T-cell (primary cell): ENCODE measurements at places on chromosomes 7 and 10.

- DNase-seq, result no peak
Observed at GRCh38 chr10:21403256-21404015, 122.0 kb downstream of the SKIDA1 start.

GRCh38 chr10:130749911-130750310, 561.6 kb downstream of the TCERG1L start:
- DNase-seq, result no peak

DNA sequence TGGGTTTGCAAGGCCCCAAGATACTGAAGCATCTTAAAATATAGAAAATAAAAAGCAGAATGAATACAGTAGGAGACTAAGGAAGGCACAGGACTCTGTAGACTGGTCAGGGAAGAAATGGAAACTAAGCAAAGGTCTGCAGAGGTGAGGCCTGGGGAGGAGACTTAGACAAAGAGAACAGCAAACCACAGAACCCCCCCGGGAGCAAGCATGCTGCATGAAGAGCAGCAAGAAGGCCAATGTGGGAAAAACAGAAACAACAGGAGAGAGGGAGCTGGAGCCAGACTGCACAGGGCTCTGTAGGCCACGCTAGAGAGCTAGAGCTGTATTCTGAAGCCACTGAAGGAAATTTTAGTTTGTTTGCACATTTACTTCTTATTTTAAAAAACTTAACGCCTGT, 45.7 kb upstream of the ARID5B start:
- no peak for DNase-seq

GRCh38 chr10:132117146-132117545, 51.4 kb downstream of the JAKMIP3 start:
- no peak for DNase-seq

DNA sequence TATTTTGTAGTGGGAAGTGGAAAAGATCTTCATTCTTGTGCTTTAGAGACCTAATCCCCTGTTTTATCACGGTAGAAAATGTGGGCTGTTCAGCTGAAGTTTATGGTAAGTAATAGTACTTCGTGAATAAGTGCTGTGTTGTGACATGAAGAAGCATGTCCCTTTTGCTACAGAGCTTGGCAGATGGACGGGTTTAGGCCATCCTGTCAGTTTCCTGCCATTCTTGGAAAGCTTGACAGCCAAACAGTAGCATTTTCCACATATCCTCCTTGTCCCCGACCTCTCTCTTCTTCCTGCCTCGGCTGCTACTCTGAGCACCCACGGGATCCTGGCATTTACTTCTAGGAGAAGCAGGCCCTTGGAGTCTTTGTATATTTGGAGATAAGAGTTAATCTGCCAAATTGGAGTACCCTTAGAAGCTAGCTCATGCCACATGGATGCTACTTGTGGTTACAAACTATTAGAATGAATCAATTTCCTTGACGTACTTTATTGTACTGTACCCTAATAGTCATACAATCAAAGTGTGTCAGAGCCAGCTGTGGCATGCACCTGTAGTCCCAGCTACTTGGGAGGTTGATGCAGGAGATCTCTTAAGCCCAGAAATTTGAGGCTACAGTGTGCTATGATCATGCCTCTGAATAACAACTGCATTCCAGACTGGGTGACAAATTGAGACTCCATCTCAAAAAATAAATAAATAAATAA, 39.2 kb downstream of the PNLIPRP3 start:
- DNase-seq, result no peak

DNA sequence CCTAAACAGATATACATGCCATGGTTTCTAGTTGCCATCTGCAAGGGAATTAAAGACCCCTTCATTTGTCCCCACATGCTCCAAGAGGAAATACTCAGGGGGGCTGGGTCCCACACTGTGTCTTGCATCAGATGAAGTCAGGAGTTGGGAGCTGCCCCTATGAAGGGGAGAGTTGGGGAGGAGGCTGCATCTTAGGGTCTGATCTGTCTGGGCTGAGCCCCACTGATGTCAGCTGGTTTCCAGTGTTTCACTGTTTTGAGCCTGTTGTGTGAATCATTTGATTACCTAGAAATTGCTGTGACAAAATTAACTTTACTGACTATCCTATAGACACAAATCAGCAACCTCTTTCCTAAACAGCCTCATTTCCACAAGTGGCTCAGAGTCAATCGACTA, 4.9 kb upstream of the ADCY1 start:
- DNase-seq, result no peak

DNA sequence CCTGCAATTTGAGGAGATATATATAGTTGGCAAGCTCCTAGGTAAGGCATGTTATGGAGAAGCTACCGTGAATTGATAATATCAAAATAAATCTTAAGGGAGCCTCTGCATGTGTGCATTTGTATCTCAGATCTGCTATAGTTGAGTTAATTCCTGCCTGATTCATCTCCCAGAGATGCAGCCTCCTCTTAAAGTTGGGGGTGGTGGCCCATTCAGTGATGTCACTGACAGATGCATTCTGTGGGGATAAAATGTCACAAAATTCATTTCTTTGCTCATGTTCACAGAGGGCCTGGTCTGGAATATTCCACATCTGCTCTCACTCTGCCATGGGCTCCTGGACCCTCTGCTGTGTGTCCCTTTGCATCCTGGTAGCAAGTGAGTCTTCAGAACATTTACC, 185.8 kb upstream of the PRSS1 start:
- no peak for DNase-seq

DNA sequence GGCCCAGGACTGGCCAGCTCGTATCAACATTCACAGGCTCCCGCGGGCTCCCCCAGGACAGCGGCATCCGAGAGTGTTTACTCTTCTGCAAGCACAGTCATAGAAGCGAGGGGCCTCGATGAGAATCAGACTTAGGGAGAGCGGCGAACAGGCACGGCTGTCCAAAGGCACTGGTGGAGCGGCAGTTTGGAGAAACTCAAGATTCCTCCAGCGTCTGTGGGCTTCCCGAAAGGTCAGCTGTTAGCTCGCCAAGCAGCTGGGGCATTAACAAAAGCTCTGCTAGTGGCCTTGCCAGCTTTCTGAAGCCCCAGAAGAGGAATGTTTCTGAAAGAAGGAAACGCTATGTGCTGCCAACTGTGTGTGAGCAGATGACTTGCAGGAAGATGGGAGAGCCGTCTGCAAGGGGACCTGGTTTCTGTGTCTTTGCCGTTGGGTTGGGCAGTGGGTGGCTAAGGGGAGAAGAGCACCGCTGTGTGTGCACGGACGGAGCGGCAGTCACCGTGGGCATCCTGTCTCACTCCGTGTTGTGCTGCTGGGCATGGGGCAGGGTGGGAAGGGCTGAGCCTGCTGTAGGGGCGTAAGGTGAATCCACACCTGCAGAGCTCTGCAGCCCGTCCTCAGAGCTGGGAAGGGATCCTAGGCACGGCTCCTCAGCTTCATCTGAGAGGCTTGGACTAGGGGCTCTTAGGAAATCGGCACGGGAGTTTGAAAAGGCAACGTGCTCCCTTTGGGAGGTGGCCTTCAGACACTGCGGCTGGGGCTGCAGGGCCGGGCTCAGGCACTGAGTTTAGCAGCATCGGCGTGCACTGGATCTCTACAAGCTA, 42.1 kb downstream of the AMZ1 start:
- DNase-seq, result no peak

GRCh38 chr7:91330191-91330808, 66.1 kb downstream of the FZD1 start:
- DNase-seq, result no peak

DNA sequence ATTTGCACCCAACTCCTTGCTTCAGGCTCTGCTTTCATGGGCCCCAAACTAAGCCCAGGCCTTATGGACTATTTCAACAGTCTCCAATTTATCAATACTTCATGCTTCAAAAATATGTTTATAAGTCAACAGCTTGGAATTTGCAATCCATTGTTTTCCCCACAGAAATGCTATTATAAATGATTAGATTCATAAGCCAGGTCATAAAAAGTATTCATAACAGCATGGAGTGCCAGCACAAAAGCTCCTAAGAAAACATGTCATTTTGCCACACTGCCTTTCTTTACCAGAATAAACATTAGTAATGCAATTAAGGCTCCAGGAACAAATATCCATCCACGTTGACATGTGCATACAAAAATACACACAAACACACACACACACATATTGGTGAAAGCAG, 30.1 kb downstream of the OSBPL3 start:
- no peak for DNase-seq

GRCh38 chr7:16211402-16211925, 209.9 kb downstream of the CRPPA start:
- no peak for DNase-seq

- DNase-seq, result no peak
Observed at GRCh38 chr10:74669210-74669609, 157.2 kb upstream of the KAT6B start.

GRCh38 chr10:118239236-118239630, 102.9 kb downstream of the FAM204A start:
- no peak for DNase-seq

DNA sequence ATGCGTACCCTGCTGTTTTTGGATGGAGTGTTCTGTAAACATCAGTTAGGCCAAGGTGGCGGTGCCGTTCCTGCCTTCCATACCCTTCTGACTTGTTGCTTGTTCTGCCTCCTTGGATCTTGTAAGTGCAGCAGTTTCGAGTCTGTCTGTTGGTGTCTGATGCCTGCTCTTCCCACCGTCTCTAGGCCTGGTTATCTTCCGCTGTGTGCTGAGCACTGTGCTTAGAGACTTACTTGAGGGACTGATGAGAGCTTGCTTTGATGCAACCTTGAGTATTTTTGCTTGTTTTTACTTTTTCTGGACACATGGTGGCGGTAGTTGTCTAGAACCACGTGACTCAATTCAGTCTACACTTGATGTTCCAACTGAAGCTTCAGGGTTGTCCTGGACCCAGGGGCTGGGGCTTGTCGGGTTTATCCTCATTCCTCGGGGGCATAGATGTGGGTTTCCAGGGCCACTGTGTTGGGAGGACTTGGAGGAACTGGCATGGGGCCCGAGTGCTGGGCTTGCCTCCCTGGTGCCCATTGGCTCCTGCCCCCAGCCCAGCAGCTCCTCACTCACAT, 14.4 kb upstream of the SPRN start:
- no peak for DNase-seq

DNA sequence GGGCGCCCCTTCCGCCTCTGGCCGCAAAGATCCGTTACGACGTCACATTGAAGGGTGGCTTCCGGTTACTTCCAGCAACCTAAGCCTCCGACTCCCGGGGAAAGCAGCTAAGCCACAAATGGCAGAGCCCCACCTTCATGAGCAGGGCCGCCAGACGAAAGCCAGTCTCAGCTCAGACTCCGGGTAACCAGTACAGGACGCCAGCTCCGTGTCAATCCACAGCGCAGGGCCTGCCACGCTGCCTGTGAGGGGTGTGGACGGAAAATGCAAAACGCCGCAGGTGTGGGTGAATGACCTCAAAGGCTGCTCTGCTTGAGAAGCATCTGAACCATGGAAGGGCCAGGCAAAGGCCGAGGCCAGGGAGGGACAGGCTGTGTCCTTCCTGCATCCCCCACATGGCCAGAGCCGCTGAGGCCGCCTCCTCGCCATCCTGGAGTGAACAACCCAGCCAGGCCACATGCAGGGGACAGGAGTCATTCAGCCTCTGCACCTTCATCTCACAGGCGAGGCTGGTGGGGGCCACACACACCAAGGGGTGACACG, 53.5 kb upstream of the PPP2R2D start:
- no peak for DNase-seq

GRCh38 chr7:92613720-92614119, 23.5 kb upstream of the FAM133B start:
- no peak for DNase-seq

- DNase-seq, result no peak
Observed at GRCh38 chr10:75555323-75555722, 123.9 kb downstream of the LRMDA start.

DNA sequence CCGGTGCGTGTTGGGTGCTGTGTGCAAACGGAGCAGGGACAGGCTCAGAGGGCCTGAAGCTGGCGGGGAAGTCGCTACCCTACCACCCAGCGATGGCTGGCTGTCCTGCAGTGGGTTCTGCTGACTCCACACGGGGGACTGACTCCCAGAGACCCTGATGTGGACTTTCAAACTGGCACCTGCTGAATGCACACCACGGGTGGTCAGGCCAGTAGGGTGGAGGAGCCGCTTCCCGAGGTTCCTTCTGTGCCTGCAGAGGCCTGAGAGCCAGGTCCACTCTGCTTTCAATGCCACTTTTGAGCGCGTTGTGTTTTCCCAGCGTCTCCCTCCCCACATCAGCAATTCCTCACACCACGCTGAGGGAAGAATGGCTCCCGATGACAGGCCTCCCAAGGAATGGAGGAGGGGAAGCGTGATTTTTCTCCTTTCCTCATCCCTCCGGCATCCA, 135.3 kb downstream of the ADARB2 start:
- DNase-seq, result no peak

GRCh38 chr7:8585591-8585990, 152.2 kb downstream of the NXPH1 start:
- no peak for DNase-seq

DNA sequence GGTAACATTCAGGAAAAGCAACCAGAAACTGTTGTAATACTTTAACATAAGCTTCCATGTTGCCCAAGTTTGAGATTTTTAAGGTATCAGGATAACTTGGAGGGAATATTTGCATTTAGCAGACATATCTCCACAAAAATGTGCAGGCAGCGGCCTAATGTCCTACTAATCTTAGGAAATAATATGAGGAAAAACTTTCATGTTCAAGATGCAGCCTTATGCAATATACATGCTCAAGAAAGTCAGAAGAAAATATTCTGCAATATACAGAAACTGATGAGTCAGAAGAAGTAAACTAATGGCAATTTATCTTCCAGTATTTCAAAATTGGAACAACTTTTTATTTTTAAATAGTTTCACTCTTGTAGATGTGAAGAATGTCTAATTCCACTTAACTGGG, 463.2 kb upstream of the C7orf33 start:
- no peak for DNase-seq
